ENCODE measurements at places on chromosomes 12 and 14. TPM values are rescaled to one million over a fixed set of nuclear protein-coding genes. Genes with fewer than 3 reads are reported as not detected.
A peak's percentile ranks its signal among the peaks of the same experiment; 100 is the strongest.

- no peaks in the 10 kb centered on the region for H3K36me3 ChIP-seq
- no peak overlapping the region for H3K27ac ChIP-seq
- no peaks in the 10 kb centered on the region for H3K4me1 ChIP-seq
- no peak for DNase-seq
Measured at GRCh38 chr12:38384816-38385378, 68.3 kb downstream of the ALG10B start.

DNA sequence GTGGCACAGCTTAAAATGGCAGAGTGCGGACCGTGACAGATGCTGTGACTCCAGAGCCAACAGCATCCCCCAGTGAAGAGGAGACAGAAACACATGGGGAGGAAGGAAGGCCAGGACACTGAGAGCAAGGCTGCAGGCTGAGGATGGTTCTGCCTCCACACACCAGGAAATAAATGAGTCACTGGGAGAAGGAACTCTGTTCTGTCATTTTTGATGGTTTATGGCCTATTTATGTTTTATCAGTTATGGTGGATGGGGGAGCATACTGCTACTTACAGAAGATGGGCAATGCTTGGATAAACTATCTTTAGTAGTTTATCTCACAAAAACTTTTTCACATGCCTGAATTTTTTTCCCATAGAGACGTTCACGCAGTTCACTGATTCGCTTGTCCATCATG, 33.8 kb downstream of the ZFYVE21 start:
- H3K36me3 ChIP-seq = peaks cover 9% of the 10 kb centered on the region
- no peak for DNase-seq
- no peak overlapping the region for H3K4me3 ChIP-seq
- H3K27ac ChIP-seq = no peak overlapping the region

DNA sequence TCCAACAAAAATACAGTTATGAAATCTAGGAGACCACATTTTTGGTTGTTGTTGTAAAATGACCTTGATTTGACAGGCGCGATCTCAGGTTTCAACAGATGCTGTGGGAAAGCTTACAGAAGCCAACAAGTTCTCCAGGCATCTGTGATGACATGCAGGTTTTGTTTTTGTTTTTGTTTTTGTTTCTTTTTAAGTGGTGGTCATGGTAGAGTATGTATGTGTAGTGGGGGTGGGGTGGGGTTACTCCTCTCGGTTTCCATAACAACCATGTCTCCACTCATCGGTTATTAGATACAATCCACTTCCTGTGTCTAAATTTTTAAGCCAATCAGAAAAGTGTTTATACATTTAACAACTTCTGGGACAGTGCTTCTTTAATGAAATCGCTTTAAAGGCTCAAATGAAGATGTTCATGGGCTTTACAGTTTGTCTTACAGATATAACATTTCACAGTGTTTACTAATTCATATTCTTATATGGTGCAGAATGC, 199.9 kb upstream of the FOXN3 start:
- peaks cover 27% of the 10 kb centered on the region for H3K4me1 ChIP-seq
- H3K27ac ChIP-seq = peak overlapping the region; percentile 96
- peak overlapping the region; percentile 85 for H3K4me3 ChIP-seq

- no peaks in the 10 kb centered on the region for H3K36me3 ChIP-seq
- DNase-seq = peak; percentile 68
- peak overlapping the region; percentile 76 for H3K27ac ChIP-seq
- H3K27me3 ChIP-seq = no peaks in the 10 kb centered on the region
- peak overlapping the region; percentile 97 for H3K4me3 ChIP-seq
Measured at GRCh38 chr12:751192-751998, 984 bp upstream of the WNK1 start.

- H3K4me3 ChIP-seq = no peak overlapping the region
- no peaks in the 10 kb centered on the region for H3K36me3 ChIP-seq
- no peak overlapping the region for H3K27ac ChIP-seq
- H3K4me1 ChIP-seq = no peaks in the 10 kb centered on the region
- no peaks in the 10 kb centered on the region for H3K27me3 ChIP-seq
Measured at GRCh38 chr12:57173089-57173488, 25.7 kb upstream of the LRP1-AS start.

GRCh38 chr12:109449845-109450532, 27.1 kb downstream of the KCTD10 start:
- no peak for DNase-seq
- H3K27ac ChIP-seq = peak overlapping the region; percentile 55
- peaks cover 61% of the 10 kb centered on the region for H3K4me1 ChIP-seq
- peaks cover 29% of the 10 kb centered on the region for H3K36me3 ChIP-seq
- H3K27me3 ChIP-seq = no peaks in the 10 kb centered on the region

RAD51B gene
- 28.1 TPM for total RNA-seq
